ENCODE measurements at places on chromosomes 7 and 10.

- DNase-seq: no peak
Observed at GRCh38 chr7:157299613-157300368, 37.0 kb upstream of the DNAJB6 start.

DNA sequence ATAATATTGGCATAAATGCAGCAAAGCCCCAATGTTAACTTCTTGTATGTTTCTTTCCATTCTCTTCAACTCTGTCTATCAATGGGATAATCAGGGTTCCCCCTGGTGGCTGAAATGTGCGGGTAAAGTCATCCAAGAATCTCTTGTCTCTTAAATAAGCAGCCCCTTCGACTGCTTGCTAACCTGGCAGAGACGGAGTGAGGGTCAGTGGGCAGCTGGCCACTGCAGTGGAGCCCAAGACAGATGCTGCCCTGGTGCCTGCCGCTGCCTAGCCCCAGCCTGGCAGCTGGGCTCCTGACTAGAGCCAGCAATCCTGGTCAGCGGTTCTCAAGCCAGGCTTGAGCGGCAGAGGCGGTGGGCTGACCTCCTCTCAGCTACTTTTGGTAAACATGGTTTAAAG is 248.9 kb downstream of the COBL start:
- DNase-seq: peak; percentile 88

- DNase-seq: peak; percentile 39
Observed at GRCh38 chr7:40716052-40716451, 581.2 kb downstream of the SUGCT start.

DNA sequence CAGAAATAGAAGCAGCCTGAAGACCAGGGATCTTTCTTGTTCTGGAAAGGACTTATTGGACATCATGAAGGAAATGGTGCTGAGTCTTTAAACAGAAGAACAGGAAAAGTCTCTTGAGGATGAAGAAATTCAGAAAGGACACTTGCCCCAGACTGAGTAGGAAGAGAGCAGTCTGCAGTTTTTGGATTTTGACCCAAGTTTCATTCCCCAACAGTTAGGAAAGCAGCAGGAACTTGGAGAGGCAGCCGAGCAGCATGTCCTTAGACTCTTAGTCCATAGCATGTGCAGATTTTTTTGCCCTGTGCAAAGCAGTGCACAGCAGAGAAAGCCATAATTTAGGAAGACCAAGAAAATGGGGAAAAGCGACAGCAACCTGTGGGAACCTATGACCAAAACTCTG is 927.2 kb upstream of the AUTS2 start:
- no peak for DNase-seq

DNA sequence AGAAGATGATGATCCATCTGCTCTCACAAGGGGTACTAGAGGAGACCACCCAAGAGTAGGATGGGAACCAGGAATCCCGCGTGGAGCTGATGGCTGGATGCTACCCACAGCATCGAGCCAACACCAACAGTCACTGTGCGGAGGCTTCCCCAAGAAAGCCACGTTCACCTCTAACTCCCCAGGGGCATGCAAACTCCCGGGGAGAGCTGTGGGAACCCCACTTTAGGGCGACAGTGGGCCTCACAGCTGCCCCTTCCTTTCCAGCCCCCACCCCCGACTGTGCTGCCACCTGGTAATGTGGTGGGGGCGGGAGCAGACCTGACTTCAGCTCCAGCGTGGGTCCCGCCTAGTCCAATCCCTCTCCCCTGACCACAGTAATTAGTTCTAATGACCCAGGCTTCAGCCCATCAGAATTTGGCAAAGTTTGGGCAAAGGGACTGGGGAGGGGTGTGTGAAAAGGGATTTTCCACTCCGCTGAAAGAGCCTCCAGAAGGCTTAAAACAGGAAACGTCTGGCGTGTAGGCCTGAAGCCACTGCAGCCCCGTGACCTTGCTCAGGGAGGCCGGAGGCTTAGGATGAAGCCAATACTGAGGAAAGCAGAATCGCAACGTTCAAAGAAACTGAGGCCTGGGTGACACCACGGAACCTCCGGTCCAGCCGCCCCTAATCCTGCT is 20.3 kb downstream of the ASB13 start:
- no peak for DNase-seq

DNA sequence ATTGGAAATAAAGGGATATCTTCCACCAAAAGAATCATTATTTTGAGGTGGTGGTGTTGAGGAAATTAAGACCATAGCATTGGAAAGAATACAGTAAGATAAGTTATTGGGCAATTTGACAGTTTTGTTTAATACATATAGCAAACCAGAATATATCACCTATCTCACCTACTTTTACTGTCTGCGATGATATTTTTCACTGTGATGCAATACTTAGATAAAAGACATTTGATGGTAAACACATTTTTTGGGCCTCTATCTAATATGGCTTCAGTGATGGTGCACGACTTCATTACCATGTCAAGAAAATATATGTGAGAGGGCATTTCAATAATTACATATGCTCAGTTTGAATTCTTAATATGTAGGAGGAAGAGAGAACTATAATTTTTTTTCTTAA is 93.7 kb upstream of the MAGI2 start:
- DNase-seq: no peak

- no peak for DNase-seq
Observed at GRCh38 chr10:3108033-3108432, 40.7 kb downstream of the PFKP start.

GRCh38 chr7:4621396-4621795 is 60.7 kb upstream of the FOXK1 start:
- DNase-seq: peak; percentile 65

GRCh38 chr10:62554632-62555199 is 180.5 kb downstream of the ZNF365 start:
- DNase-seq: peak; percentile 85

DNA sequence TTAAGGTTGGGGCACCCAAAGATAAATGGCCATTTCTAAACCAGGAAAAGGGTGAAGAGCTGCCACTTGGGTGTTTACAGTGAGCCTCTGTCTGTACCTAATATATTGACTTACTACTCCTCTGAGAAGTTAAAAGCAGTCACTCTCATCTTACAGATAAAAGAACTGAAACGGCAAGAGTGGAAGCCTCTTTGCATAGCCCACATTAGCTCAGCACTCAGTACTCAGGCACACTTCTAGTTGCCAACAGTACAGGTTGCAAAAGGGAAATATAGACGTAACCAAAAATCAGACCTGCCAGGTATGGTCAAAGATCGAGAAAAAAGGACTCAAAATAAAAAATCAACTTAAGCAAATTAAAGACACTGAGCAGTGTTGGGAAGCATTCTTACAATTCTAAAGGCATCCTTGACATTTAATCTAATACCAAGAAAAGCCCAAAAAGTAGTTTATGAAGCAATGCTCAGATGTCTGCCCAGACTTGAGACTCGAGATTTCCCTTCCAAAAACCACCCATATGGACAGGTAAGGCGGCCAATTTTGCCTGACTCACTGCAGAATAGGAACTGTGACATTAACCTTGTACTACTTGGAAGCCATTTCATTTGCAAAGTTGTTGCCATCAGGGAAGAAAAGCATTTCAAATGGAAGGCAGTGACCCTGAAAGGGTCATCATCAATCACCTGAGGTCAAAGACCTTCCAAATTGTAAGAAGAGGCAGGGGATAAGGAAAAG is 139.3 kb downstream of the SLC25A13 start:
- DNase-seq: no peak

- peak; percentile 89 for DNase-seq
Observed at GRCh38 chr10:71598621-71599055, 120.9 kb downstream of the C10orf105 start.

DNA sequence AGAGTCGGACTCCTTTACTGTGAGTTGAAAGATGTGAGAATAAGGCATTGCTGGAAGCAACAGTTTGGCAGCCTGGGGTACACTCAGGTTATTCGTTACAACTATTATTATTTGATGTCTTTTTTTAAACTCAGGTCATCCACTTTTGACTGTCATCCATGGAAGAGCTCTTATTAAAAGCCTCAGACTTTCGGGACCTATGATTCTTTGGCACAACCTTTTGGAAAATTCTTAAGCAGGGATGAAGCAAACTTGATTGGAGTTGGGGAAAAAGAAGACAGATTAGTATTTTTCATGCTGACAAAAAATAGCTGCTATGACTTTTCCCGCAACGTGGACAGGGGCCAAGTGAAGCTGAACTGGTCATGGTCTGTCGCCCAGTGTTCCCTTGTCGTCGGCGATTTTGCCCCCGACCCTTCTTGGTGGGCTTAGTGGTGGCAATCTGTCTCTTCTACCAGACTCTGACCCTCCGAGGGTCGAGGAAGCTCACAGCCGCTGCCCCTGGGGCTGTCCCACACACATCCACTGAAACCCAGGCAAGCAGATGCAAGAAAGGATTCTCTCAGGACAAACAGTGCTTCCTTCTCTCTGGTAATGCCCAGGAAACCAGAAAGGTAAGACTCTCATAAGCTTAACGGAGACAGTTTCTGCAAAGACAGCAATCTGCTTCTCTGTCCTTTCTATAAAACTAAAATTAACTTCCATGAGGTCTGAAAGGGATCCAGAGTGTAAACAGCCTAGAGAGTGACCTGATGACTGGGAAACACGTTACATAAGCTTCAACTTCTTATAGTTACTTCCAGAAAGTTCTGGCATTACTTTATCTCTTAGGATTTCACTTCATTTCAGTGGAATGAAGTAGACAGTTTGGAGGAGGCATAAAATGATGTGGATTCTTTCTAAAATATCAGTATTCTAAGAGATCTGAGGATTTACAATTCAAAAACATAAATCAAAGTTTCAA is 1.0 kb downstream of the CPED1 start:
- peak; percentile 49 for DNase-seq

GRCh38 chr7:155002411-155003091 is 373 bp downstream of the PAXIP1 start:
- no peak for DNase-seq

DNA sequence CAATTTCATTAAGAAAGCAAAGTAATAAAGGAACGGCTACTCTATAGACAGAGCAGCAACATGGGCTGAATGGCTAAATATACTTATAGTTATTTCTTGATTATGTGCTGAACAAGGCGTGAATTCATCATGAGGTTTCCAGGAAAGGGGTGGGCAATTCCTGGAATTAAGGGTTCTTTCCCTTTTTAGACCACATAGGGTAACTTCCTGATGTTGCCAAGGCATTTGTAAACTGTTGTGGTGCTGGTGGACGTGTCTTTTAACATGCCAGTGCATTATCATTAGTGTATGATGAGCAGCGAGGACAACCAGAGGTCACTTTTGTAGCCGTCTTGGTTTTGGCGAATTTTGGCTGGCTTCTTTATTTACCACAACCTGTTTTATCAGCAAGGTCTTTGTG is 28.5 kb upstream of the ZMYND11 start:
- DNase-seq: no peak

- DNase-seq: peak; percentile 28
Observed at GRCh38 chr7:129370812-129371211, 63.4 kb upstream of the STRIP2 start.

DNA sequence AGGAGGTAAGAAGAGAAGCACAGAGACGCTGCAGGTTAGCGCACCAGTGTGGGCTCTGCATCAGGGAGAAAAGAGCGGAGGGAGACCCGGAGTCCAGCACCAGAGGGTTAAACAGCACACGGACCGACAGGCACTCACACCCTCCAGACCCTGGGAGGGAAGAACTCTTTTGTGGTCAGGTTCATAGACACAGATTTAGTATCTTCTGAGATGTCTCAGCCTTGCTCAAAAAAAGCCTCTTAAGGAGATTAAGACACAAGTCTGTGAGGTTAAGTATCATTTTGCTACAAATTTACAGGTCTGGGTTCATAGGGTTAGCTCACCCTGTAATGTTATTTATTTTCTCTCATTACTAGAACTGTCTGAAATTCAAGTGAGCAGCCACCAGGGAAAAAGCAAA is 16.8 kb upstream of the NDST2 start:
- no peak for DNase-seq

DNA sequence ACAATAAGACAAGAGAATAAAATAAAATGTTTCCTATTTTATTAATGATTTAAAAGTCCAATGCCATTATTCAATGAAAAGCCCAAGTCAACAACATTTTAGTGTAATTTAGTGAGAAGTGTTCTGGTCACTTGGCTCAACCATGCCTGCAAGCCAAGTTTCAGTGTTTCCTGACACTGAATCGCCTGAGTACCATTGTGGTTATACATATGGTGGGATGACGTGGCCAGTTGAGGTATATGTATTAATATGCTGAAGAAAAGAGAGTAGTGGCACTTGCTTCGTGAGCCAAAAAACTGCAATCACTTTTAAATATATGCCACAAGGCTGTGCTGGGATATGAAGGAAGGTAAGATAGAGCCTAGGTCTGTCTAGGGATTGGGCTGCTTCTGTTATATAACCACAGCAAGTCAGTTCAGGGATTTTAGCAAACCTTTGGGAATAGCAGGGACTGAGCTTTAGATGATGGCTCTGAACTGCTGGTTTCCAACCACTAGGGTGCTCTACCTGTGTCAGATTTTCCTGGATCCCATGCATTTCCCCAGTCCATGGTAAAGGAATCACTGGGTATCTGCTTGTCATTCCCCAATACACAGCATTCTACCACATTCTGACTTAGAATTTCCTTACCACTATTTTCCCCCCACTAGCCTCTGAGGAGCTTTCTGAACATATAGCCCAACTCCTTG is 214.0 kb upstream of the PRPS1L1 start:
- DNase-seq: no peak
